ENCODE measurements at places on chromosomes 1 and 21.

DNA sequence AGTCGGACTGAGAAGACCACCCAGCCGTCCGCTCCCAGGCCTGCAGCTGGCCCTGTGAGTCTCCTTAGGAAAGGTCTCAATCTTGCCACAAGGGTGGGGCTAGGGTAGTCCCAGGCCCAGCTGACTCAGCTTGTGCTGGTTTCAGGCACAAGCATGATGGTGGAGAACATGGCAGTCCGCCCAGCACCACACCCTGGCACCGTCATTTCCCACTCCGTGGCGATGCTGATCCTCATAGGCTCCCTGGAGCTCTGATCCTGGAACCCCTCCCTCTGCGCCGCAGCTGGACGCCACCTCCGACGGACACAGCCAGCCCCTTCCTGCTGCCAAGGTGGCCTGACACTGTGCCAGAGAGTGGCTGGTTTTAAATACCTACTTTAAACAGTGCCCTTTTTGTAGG lies 10.7 kb downstream of the TMEM81 start:
- no peak for DNase-seq

DNA sequence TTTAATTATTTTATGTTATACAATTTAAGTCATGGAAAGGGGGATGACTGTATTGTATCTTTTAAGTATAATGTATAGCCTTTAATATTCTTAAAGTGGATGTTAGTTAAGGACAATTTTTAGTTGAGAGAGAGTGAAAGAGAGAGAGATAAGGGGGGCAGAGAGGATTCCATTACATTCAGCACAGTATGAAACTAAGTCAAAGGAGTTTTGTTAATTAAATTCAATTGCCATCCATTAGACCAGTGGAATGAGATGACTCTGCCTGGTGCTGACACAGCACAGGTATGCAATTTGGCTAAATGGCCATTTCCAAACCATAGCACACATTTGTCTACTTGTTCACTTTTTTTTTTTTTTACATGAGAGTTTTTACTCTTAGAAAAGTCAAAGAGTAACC lies 27.5 kb downstream of the NFIA start:
- no peak for DNase-seq

- DNase-seq = no peak
Observed at GRCh38 chr1:21781815-21782348, 1.1 kb downstream of the USP48 start.

DNA sequence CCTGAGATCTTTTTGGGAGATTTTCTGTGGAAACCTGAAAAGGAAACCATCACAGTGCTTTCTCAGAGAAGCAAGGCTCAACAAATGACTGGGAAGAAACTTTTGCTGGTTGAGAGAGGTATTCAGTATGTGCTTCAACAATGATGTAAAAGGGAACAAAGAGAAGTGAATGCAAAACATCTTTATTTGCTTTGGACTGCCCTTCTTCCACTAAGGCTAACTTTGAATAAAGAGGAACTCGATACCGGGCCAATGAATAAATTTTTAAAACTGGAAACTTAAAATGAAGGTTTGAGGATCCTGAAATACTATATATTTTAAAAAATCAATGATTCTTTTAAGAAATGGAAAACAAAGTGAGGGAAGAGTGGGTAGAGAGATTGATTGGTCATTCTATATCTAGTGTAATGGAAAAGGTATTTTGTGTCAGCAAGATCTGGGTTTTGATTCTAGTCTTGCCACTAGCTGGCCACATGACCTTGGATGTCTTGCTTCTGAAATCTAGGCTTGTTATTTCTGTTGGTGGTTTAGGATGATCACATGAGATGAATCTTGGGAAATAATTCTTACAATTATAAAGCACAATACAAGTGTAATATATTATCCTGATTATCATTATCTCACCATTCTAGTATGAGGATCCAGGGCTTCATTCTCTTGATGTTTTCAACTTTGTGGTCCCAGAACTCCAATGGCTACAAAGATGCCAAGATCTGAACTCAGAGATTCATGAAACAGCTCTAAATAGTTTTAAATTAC lies 34.6 kb upstream of the APOBEC4 start:
- DNase-seq = no peak

DNA sequence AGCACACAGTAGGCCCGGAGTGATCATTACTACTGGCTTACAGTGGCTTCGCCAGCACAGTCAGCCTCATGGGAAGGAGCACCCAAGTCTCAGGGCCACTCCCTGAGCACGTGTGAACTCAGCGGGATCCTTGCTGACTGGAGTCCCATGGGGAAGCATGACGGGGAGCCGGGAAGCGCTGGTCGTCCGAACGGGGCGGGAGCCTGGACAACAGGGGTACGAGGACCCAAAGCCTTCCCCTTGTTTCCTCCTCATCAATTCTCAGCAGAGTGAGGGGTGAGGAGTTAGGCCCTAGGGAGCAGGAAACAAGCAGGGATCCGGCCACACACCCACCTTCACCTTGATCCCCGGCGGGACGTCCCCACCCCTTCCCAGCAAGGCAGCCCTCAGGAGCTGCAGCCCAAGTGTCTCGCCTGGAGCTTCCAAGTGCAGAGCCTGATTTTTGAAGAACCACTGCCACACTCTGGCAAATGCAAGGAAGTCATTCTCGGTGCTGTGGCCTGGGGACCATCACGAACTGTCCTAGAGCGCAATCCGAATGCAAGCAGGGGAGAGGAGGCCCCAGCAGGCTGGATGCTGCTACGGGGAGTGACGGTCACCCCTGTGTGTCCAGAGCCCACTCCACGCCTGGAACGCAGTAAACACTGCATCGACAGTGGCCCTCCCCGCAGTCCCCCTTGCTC lies 35.5 kb downstream of the TOMM20 start:
- no peak for DNase-seq

GRCh38 chr1:24442764-24443163 lies 27.2 kb downstream of the NIPAL3 start:
- no peak for DNase-seq

DNA sequence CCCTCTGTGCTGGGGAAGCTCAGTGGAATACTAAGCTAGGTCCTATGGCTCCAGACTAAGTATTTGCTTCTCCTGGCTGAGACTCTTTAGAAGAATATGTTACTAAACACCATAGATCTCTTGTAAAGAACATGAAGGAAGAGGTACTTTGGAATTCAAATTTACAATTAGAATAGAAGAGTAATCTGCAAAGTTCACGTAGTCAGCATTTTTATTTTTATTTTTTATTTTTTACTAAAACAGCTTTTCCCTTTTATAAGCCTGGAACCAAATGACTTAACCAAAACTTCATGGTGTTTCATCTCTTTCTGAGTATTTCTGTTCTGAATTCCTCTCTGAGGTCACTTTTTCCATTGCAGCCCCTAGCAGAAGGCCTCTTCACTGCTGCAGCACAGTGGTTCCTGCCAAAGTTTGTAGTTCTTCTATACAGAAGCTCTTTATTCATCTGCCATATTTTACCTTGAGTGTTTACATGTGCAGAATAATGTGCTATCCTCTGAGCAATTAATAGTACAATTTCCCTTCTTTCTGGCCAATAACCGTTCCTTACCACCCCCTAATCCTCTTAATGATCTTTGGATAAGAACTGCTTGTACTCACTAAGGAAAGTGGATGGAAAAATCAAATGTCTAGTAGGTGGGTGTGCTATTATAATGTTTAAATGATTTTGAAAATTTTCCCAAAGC lies 27.2 kb downstream of the TSEN15 start:
- no peak for DNase-seq

- DNase-seq = no peak
Observed at GRCh38 chr1:202697038-202697437, 13.2 kb downstream of the SYT2 start.

DNA sequence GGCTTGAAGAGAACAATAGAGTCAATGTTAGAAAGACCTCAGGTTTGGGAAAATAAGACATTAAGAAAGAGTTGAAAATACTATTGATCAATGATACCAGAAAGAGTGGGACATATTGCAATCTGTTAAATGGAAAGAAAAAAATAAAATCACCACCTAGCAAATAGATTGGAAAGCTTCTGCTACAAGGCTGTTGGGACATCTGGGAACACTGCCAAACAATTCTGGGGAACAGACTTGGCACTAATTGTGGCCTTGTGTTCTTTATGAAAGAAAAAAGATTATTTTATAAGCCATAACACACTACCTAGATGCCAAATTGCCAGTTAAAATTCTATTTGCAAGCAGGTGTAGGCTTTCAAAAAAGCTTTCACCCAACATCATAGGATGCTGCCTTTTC lies 137.8 kb downstream of the TSEN15 start:
- no peak for DNase-seq

DNA sequence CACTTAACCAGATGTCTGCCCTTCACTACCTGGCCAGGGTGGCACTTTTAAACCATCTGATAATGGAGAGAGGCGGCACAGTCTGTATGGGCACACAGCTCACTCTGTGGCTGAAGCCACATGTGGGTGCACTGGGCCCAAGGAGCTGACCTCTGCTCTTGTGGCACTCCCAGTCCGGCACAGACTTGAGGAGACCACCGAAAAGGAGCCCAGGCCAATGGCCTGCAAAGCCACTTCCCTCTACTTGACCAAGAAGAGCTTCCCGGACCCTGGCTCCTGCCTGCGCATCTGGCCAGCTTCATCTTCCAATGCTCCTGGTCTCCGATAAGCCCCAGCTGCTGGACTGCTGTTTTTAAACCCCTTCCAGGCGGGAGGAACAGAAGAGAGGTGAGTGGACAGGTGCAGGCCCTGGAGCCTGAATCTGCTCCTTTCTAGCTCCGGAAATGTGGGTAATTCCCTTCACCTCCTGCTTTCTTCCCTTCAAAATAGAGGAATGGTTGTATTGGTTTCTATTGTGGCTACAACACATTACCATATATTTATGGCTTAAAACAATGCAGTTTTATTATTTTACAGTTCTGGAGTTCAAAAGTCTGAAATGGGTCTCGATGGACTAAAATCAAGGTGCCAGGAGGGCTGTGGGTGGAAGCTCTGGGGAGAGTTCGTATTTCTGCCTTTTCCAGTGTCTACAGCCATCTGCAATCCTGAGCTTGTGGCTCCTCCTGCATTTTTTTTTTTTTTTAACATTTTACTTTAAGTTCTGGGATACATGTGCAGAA lies 11.6 kb downstream of the GNG4 start:
- DNase-seq = no peak

DNA sequence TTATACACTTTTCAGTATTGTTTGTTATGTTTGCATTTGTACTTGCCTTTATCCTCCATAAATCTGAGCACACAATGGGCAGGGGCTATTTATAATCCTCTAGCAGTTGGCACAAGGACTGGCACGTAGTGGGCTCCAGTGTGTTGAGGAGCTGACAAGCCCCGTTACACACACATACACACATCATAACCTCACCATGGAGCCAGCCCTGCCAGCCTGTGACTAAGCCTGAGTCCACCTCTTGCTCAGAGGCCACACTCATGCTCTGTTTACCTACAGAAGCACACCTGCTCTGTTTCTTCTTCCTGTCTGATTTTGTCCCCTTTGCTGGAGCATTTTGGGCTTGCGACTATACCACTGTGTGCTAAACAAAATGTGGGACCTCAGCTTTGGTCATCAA lies 64.5 kb upstream of the SPATA6 start:
- no peak for DNase-seq

GRCh38 chr1:118479351-118479750 lies 294.3 kb upstream of the SPAG17 start:
- no peak for DNase-seq

DNA sequence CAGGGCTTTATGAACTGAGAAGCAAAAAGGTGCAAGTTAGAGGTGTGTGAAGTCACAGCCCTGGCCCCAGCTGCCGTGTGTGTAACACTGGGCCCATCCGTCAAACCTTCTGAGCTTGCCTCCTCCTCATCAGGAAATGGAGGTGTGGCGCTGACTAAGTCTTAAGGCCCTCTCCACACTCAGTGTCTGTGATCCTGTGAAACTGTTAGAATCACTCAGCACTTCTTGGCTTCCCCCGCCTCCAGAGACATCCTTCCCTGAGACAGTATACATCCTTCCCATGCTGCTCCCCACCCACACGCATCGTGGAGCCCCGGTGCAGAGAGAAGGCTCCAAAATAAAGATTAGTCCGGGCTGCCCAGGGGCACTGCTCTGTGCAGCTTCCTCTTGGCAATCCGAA lies 33.3 kb downstream of the LRP8 start:
- DNase-seq = no peak

- peak; percentile 87 for DNase-seq
Observed at GRCh38 chr1:80594013-80594412, 1206.7 kb upstream of the ADGRL2 start.

- no peak for DNase-seq
Observed at GRCh38 chr1:10710489-10710888, 86.0 kb downstream of the CASZ1 start.

- no peak for DNase-seq
Observed at GRCh38 chr1:81978945-81979344, 178.2 kb downstream of the ADGRL2 start.

DNA sequence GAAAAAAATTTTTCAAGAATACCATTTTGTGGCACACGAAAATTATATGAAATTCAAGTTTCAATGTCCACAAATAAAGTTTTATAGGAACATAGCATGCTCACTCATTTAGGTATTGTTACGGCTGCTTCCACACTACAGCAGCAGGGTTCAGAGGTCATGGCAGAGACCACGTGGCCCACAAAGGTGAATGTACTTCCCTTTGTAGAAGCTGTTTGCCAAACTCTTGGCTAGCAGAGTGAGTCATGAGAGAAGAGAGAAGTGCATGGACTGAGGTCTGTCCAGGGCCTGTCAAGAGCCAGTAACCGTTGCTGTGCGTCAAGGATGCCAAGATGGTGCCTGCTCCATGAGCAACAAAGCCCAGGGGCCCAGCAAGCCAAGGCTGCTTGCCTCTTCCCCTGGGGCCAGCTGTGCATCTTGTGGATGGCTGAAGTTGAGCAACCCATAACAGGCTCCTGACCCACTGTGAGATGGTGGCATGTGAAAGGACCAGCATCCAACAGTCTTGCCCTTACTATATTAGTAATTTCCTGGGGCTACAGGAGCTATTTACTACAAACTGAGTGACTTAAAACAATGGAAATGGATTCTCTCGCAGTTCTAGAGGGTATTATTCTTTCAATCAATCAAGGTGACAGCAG lies 64.8 kb upstream of the ATP5PO start:
- no peak for DNase-seq

DNA sequence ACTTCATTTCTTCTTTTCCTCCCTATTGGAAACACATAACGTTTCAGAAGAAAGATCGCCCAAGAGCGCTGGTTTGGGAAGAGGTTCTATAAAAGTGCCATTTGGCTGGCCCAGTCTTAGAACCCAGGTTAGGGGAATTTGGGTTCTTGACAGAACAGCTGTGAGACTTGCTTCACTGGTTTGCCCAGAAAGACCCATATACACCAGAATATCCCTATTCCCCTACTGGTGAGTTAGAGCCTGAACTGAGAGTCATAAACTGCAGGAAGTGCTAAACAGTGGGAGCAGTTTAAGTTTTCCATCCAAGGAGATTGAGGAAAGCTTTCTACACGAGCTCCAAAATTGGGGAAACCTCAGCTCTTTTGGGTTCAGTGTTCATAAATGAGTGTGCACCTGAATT lies 275.2 kb downstream of the VAV3 start:
- no peak for DNase-seq

GRCh38 chr1:54256522-54257345 lies 56.8 kb downstream of the MRPL37 start:
- DNase-seq = no peak

Data from PC-9 (cell line).